T follicular helper cell (primary cell): ENCODE measurements at places on chromosomes 5 and 9.

GRCh38 chr9:91867740-91868139, 82.3 kb downstream of the ROR2 start:
- DNase-seq = no peak

GRCh38 chr5:140146523-140146842, 20.7 kb downstream of the IGIP start:
- DNase-seq = no peak

DNA sequence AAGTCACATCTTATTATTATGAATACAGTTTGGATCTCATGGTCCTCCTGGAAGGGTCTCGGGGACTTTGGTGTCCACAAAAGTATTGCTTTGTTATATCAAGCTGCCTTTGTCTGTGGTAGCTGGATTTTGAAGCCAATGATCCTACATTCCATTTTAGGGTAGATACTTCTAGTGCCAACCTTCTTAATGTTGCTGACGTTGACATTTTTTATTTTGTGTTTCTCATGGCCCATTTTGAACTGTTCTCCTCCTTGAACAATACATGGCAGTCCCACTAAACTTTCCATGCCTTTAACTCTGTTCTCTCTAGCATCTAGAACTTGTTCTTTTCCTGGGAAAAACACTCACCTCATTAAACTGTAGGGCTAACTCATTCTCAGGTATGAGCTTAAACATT, 425.8 kb downstream of the KCTD16 start:
- DNase-seq = no peak

DNA sequence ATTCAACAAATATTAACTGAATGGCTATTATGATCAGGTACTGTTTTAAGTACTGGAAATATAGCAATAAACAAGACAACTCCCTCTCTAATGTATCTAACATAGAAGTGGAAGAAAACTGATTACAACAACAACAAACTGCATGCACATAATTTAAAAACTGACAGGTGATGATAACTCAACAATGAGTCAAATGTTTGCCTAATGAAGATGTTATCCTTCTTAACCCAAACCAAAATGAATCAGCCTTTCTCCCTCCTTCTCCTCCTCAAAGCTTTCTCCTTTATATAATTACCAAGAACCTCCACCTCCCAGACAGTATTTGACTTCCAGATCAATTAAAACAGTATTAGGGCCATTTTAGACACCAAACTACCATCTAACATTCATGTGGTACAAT, 49.3 kb downstream of the RICTOR start:
- DNase-seq = no peak
